ENCODE measurements at places on chromosomes 2 and 18.

DNA sequence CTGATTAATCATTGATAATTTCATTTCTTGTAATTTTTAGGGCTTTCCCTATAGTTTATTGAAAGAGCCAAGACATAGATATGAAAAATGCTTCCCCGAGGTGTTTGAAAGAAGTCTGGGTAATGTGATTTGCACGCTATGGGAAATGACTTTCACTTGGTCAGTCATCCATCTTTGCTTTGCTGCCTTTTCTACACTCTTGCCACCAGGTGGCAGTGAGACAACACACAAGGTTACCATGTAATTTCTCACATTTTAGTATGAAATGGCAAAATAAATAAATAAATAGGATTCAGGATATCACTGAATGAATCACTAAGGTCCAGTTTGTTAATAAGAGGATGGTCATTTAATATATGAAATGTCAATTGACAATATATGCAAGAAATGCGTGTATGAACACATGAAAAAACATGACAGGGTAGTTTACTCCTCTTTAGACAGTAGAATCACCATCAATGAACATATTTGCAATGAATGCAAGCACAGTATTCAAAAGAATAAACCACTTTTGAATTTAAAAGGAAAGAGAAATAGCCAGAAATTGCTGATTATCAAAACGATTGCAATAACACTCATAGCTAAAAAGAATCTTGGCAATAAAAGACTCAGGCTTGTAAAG lies 52.2 kb upstream of the KCNH7 start:
- peak; percentile 82 for DNase-seq

- no peak for DNase-seq
Observed at GRCh38 chr2:150478200-150478974, 9.1 kb downstream of the RND3 start.

- DNase-seq, result no peak
Observed at GRCh38 chr2:160380000-160380570, 113.5 kb downstream of the RBMS1 start.

- no peak for DNase-seq
Observed at GRCh38 chr18:3480827-3481573, 31.0 kb downstream of the TGIF1 start.

DNA sequence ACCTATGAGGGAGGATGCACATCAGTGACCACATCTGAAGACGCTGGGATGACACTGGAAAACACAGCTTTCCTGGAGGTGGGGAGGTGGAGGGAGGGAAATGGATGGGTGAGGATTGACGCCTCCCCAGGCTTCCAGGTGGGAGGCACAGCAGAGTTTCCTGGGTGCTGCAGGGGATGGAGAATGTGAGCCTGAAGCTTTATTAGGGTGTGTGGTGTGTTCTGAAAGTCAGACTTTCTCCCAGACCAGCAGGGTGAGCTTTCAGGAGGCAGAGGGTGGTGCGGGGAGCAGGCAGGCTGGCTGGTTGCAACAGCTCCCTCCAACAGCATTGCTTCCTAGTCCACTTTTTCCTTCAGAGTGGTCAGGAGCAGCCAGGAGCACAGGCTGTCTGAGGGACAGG lies 263.1 kb downstream of the CELF4 start:
- no peak for DNase-seq

- DNase-seq, result no peak
Observed at GRCh38 chr2:174607989-174608865, 10.6 kb upstream of the WIPF1 start.

DNA sequence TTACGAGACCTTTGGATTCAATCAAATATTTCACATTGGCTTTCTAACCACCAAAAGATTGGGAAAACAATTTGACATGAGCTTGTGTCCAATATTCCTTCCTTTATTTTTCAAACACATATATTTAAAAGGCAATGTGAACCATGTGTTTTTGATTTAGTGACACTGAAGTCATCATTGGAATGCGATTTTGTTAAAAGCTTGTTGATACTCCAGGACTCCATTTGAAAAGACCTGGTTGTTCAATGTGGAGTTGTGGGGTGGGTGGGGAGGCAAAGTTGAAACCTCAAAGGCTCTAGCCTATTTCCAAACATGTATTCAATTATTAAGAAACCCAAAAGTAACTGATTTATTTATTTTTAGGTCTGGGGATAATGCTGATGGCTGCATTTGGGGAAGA lies 114.1 kb upstream of the TRIB2 start:
- DNase-seq, result no peak

GRCh38 chr18:77870199-77870598 lies 620.6 kb downstream of the GALR1 start:
- DNase-seq, result no peak

DNA sequence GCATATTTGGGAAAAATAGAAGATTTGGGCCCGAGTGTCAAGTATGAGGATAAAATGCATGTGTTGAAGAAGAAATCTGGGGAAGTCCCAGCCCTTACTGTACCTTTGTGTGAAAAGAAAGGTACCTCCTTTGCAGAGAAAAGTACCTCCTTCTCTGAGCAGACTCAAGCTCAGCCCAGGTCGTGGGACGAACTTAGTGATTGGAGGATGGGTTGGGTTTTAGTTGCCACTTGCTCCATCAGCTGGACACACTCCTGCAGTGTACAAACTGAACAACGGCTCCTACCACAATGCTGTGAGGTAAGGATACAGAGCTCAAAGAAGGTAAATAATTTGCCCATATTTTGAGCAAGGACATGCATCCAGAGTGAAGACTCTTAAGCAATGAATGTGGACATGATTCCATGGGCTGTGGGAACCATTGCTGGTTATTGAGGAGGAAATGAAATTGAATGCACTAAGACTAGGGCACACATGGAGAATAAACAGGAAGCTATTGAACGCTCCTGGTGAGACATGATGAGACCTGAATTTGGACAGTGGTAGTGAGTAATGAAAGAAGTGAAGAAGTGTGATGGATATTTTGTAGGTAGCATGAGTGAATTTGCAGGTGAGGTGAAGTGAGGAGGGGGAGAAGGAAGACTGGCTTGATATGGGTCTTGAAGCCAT lies 49.8 kb upstream of the IL1RL1 start:
- no peak for DNase-seq

- no peak for DNase-seq
Observed at GRCh38 chr18:76970770-76971559, 148.6 kb downstream of the ZNF236 start.

- no peak for DNase-seq
Observed at GRCh38 chr18:73932976-73933375, 214.7 kb downstream of the FBXO15 start.

DNA sequence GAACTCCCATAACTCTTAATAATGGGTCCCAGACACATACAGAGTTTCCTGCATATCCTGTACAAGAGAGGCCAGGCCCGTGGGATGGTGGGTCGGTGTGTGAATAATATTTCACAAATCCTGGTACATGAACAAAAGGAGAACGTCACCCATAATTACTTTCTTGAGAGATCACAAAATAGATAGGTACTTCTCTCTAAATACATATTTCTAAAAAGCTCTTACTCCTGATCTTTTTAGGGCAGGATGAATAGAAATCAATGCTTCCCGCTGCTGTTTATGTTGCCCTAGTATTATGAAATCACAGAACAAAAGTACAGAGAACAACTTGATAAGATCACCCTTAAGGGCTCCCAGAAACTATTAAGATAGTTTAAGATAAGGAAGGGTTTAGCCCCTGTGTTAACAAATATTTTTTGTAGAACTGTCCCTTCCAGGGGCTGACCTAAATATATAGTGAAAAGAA lies 5.4 kb downstream of the IRS1 start:
- peak; percentile 31 for DNase-seq

DNA sequence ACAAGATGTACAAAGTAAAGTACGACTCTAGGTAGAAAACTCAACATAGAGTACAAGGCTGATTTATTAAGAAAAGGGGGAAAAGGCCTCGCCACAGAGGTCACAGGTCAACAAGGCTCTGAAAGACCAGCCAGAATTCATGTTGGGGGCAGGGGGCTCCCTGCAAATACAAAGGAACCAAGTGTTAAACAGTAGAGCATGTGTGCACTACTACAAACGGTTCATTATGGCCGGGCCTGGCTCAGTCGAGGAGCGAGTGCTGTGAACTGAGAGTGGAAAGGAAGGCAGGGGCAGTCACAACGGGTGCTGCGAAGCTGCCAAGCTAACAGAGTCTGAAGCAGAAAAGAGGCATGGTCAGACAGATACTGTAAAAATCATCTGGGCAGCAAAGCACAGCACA lies 77.1 kb downstream of the MBOAT2 start:
- DNase-seq, result no peak

DNA sequence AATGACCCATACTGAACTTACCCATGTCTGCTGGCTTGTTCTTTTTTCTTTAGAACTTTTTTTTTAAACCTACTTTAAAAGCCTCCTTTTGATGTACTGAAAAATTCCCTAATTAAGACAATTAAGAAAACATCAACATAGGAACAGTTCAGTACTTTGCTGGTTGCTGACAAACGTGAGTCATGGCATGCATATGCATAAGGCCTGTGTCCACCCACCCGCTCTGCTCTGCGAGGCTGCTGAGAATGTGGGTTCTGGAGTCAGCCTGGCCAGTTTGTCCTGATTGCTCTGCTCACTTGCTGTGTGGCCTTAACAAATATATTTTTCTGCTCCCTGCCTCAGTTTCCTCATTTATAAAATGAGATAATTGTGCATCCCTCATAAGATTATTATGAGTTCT lies 27.3 kb downstream of the LAMA3 start:
- DNase-seq, result no peak

- no peak for DNase-seq
Observed at GRCh38 chr2:233380995-233381637, 26.8 kb downstream of the DGKD start.

DNA sequence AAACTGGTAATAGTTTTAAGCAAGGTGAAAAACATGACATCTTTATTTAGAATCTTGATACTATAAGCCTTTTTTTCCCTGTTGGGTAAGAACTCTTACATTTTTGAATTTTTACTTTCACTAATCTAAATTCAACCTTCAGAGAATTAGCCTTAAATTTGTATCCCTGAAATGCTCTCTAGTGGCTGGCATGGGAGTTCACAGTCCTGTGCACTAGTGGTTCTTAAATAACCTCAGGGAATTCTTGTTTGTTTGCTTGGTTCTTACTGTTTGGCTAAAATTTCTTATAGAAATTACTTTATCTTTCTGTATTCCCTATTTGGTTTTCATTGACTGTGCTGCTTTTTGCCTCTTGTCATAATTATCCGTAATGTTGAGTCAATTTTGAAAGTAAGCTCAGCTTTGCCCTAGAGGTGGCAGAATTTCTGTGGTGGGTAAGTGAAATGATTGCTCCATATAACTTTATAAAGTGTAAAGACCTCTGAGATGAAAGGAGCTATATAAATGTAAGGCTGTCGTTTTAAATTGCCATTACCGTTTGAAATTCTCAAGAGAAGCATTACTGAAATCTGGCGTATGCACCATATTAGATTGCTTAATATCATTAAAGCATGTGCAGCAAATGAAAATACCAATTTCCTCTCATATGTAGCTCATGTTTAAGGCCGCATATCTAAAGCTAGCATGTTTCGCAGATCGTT lies 391.3 kb upstream of the FIGN start:
- DNase-seq, result no peak

GRCh38 chr2:98849113-98849512 lies 86.9 kb downstream of the CRACDL start:
- no peak for DNase-seq

DNA sequence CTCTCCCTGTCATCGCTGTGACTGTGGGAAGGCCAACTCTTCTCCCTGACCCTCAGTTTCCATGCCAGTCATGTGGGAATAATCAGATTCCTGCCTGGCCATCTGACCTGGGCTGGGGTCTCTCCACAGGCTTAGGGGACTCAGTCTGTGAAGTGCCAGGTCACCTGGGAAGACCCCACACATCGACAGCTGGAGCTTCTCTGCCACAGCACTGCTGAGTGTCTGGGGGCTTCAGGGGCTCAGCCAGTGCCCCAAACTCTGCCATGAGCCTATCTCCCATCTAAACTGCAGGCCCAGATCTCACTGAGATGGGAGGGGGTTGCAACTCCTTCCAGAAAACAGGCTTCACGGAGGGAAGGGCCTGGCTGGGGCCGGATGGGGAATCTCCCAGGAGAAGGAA lies 42.0 kb upstream of the OTOS start:
- DNase-seq, result no peak

- DNase-seq, result no peak
Observed at GRCh38 chr2:119179202-119179601, 20.7 kb upstream of the C1QL2 start.

- DNase-seq, result no peak
Observed at GRCh38 chr2:149020432-149020851, 18.1 kb upstream of the LYPD6B start.

GRCh38 chr2:148970385-148970784 lies 68.1 kb upstream of the LYPD6B start:
- peak; percentile 17 for DNase-seq

DNA sequence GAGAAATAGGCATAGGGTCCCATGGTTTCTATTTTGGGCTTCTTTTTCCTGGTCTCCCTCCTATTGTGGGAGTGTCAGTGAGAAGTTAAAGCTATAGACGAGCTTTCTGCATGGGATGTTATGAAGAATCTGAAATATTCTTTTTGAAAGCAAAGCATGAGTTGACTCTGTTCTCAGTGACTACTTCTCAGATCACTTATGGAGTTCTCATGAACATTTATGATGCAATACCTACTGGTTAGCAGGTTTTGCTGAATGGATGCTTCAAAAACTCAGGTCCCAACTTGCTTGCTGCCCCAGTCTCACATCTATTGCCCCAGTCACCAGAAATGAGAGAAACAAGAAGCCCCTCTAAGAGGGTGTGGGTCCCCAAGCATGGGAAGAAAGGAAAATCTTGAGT lies 365.0 kb downstream of the HRH4 start:
- no peak for DNase-seq

GRCh38 chr2:143481237-143481623 lies 352.0 kb downstream of the ARHGAP15 start:
- DNase-seq, result no peak

GRCh38 chr18:73940721-73941120 lies 206.9 kb downstream of the FBXO15 start:
- DNase-seq, result no peak

GRCh38 chr18:36808681-36809080 lies 20.1 kb downstream of the TPGS2 start:
- DNase-seq, result no peak

DNA sequence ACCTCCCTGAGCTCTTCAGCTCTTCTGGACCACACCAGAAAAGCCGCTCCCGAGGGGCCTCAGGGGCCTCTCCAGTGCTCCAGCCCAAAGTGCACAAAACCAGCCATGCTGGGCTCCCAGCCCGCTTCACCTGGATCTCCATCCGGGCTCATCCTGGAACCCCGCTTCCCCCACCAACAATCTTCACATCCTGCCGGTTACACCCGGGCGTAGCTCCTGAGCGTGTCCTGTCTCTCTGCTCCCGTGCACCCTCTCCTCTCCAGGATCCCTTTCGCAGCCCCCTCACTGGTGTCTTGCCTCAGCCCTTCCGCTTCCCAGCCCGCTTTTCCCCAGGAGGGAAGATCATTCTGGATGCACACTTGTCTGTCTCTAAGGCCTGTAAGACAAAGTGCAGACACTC lies 123.7 kb upstream of the GLI2 start:
- DNase-seq, result no peak

DNA sequence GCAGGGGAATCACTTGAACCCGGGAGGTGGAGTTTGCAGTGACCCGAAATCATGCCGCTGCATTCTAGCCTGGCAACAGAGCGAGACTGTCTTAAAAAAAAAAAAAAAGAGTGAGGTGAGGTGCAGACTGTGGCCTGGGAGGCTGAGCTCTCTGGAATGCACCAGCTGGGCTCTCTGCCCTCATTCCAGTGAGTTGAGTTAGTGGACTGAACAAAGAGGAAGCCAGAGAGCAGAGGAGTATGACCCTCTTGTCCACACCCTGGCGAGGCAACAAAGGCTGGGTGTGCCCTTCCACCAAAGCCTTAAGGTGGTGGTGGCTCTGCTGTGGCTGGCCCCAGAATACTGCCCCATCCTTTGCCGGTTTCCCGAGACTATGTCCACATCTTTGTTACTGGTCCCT lies 71.3 kb upstream of the ACKR3 start:
- no peak for DNase-seq

- peak; percentile 7 for DNase-seq
Observed at GRCh38 chr2:67613227-67613626, 216.1 kb downstream of the ETAA1 start.
